ENCODE measurements at places on chromosomes 1 and 21.

- DNase-seq, result peak; percentile 15
These were observed 151.3 kb upstream of the PTGFR start for GRCh38 chr1:78339490-78339889.

- DNase-seq, result no peak
These were observed 21.1 kb downstream of the KCNN3 start for GRCh38 chr1:154848983-154849382.

- peak; percentile 71 for DNase-seq
These were observed 3.7 kb upstream of the PPM1J start for GRCh38 chr1:112718691-112719418.

GRCh38 chr1:107776900-107777663 is 187.9 kb downstream of the VAV3 start:
- no peak for DNase-seq

DNA sequence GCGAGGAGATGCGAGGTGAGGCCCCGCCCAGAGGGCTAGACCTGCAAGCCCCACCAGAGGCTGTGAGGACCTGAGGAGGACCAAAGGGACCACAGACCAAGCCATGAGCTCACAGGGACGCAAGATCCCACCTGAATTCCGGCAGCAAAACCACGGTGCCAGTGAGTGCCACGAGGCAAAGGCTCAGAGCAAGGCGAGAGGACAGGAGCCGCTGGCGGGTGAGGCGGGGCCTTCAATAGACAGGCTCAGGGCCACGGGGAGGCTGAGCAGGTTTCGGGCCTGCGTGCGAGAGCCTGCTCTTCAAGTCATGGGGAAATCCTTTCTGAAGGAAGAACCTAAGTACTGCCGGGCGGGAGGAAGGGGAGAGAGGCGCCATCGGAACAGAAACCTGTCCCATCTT is 7.1 kb upstream of the TMEM240 start:
- DNase-seq, result no peak
